ENCODE measurements at places on chromosomes 13 and 19. TPM values are rescaled to one million over a fixed set of nuclear protein-coding genes. Genes with fewer than 3 reads are reported as not detected.

DNA sequence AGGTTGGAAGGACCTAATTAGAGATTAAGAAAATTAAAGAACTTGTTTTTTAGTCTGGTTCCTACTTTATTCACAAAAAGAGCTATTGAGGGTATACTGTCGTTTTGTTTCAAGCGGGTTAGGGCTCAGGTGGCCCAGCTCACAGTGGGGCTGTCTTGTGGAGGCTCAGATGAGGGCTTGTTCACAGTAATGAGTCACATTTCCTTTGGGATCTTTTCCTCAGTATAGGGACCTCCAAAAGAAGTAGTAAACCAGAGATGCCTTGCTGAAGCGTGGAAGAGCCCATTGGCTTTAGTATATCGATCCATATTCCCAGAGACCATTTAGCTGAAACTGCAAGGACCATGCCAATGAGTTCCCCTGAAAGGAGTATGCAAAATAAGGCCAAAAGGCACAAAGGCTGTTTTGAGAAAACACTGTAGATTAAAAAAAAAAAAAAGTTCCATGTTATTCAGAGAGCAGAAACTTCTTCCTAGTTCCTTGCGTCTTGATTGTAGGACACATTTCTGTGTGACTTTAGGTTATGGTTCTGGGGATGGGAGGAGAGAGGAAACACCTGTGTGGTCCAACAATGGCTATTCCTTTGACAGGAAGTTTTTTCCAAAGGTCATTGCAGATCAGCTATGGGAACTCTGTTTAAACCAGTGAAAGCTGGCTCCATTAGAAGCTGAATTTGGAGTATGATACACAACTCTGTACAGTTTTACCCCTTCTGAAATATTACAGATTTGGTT is 32.8 kb upstream of the GPI start:
- H3K4me3 ChIP-seq, result no peak overlapping the region
- no peaks in the 10 kb centered on the region for H3K27me3 ChIP-seq
- peaks cover 47% of the 10 kb centered on the region for H3K36me3 ChIP-seq
- no peak for DNase-seq

GRCh38 chr19:41588497-41589209 is 12.7 kb downstream of the CEACAM21 start:
- no peaks in the 10 kb centered on the region for H3K4me1 ChIP-seq
- H3K4me3 ChIP-seq, result no peak overlapping the region
- H3K27me3 ChIP-seq, result no peaks in the 10 kb centered on the region
- H3K36me3 ChIP-seq, result no peaks in the 10 kb centered on the region

- no peaks in the 10 kb centered on the region for H3K36me3 ChIP-seq
- H3K27me3 ChIP-seq, result peaks cover 10% of the 10 kb centered on the region
- no peak overlapping the region for H3K27ac ChIP-seq
These were observed 15.5 kb upstream of the CYP4F2 start for GRCh38 chr19:15913384-15913783.

DNA sequence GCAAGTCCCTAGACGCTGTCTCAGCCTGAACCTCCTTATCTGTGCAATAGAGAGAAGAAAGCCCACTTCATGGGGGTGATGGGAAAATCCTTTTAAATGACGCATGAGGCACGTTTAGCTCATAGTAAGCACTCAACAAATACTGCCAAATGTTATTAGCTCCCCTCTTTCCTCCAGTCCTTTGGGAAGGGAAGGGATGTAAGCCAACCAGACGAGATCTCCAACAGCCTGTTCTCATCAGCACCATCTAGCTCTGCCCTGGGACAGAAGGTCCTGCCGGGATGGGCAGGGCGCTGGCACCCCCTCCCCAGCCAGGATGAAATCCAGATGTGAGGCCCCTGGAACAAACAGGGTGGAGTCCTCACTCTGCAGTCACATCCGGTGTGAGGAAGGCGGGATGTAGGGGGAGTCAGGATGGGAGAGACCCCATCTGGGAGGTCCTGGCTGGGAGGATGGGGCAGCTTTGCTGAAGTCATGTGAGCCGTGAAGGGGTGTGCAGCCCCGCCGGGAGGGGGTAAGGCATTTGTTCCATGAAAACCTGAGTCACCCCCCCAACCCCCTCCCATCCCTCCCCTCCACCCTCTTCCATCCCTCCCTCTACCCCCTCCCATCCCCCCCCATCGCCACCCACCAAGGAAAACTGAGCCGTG is 4.6 kb downstream of the S1PR2 start:
- peaks cover 11% of the 10 kb centered on the region for H3K36me3 ChIP-seq
- H3K4me1 ChIP-seq, result peaks cover 19% of the 10 kb centered on the region
- no peak overlapping the region for H3K4me3 ChIP-seq
- H3K27ac ChIP-seq, result no peak overlapping the region
- no peaks in the 10 kb centered on the region for H3K27me3 ChIP-seq

DNA sequence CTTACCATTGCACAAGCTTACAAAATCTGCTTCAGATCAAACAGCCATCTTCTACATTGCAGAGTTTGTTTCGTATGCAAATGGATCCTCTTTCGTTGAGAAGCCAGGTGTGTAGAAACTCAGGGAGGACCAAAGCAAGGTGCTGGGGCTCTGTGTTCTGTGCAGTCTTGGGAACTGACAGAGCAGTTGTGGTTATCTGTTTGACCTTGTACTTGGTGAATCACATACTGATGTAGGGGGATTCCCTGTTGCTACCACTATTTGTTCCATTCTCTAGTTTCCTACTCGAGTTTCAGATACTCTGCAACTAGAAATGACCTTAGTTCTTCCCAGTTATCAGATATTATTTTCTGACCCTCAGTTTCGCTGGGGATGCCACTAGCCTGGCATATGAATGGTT is 95.2 kb upstream of the CLDN10 start:
- no peak overlapping the region for H3K4me3 ChIP-seq
- no peaks in the 10 kb centered on the region for H3K4me1 ChIP-seq
- H3K27ac ChIP-seq, result no peak overlapping the region
- DNase-seq, result no peak
- H3K36me3 ChIP-seq, result no peaks in the 10 kb centered on the region

- H3K36me3 ChIP-seq, result peaks cover 40% of the 10 kb centered on the region
- peak within 1 kb of the TSS; percentile 100 for H3K27ac ChIP-seq
- peak; percentile 94 for DNase-seq
- no peaks in the 10 kb centered on the region for H3K27me3 ChIP-seq
These were observed at the start of the genes MED16 and RNU6-9 for GRCh38 chr19:892894-893689. Gene MED16 (minus strand): TSS chr19:893187. CDS start chr19:891131, 2,056 bp downstream. Gene RNU6-9 (plus strand): TSS chr19:893484.

- DNase-seq, result no peak
- H3K4me1 ChIP-seq, result no peaks in the 10 kb centered on the region
- no peaks in the 10 kb centered on the region for H3K36me3 ChIP-seq
- H3K4me3 ChIP-seq, result no peak overlapping the region
- H3K27me3 ChIP-seq, result no peaks in the 10 kb centered on the region
- no peak overlapping the region for H3K27ac ChIP-seq
These were observed 616.5 kb downstream of the GPC6 start for GRCh38 chr13:93843082-93843481.

DNA sequence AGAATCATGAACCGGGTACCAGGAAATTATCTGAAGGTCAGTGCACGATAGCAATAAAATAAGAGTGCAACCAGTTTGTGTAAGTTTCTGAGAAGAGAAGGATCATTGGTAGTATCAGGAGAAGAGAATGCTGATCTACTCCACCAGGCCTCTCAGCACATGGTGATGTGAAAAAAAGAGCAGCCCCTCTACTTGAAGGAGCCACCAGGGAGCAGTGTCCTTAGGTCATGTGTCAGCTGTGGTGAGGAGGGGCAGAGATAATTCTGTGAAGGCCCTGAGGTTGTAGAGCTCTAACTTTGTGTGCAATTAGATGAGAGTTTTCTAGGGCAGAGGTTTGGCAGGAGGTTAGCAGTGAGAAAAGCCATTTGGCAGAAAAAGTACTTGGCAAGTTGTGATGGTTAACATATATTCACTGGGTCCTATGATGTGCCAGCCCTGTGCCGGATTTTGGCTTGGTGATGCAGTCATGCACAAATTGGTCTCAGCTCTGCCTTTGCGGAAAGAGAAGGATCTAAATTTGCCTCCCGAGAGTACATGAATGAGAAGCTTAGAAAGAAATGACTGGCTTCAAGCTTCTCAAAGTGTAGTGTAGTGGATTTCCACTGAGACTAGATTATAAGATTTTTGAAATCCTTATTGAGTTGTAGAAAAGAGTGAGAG is 19.2 kb upstream of the ZC3H13 start:
- no peak overlapping the region for H3K4me3 ChIP-seq
- H3K27me3 ChIP-seq, result no peaks in the 10 kb centered on the region
- DNase-seq, result no peak
- H3K36me3 ChIP-seq, result no peaks in the 10 kb centered on the region

DNA sequence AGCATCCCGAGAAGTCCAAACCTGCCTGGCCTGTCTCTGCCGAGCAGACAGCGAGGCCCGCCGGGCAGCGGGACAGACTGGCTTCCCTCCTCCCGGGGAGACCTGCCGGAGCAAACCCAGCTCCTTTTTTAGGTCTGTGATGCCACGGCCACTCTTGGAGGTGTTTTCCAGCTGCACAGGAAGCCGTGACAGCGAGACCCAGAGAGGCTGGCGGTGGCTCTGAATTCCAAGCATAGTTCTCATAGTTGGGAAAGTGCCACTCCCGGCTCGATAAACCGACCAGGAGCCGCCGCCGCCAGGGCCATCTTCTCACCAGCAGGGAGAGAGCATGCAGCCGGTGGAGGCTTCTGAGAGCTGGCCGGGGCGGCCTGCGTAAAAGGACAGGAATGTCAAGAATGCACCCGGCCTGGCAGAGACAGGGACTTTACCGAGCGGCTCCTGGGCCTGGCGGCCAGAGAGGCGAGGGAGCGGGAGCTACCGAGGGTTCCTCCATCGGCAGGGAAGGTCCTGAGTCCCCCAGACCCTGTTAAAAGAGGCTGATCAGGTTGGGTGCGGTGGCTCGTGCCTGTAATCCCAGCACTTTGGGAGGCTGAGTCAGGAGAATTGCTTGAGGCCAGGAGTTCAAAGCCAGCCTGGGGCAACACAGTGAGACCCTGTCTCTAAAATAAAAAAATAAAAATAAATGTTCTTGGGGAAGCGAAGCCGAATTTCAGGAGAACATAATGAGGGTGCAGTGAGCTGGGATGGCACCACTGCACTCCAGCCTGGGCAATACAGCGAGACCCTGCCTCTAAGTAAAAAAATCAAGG is 64.9 kb downstream of the GADD45B start:
- H3K27me3 ChIP-seq, result no peaks in the 10 kb centered on the region

- H3K27me3 ChIP-seq, result no peaks in the 10 kb centered on the region
- no peaks in the 10 kb centered on the region for H3K36me3 ChIP-seq
- no peak for DNase-seq
- H3K4me3 ChIP-seq, result no peak overlapping the region
These were observed 53.4 kb upstream of the KLF12 start for GRCh38 chr13:74187564-74187963.

DNA sequence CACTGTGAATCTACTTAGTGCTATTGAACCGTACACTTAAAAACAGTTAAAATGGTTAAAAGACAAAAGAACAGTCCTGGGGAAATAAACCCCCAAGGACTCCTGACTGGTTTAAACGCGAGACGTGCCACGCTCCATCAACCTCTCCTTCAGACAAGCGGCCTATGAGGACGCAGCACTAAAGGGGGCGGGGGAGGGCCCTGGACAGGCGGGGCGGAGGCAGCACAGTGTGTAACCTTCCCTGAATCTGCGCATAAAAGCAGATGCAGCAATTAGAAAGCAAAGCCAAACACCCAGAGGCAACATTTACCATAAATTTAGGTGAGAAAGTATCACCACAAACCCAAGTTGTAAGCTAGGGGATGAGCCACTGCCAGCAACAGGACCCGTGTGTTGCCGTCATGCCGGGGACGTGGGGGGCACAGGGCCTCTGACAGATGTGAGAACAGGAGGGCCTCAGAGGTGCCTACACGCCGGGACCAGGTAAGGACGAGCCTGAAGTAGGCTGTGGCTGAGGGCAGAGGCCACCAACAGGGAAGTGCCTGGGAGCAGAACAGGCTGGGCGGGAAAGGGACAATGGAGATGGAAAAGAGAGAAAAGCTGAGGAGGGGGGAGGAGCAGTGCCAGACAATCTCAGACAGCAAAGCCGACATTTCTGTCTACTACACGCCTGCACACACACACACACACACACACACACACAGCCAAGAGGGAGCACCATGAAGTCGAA is 15.3 kb upstream of the ADPRHL1 start:
- DNase-seq, result no peak
- no peaks in the 10 kb centered on the region for H3K4me1 ChIP-seq
- no peak overlapping the region for H3K4me3 ChIP-seq

DNA sequence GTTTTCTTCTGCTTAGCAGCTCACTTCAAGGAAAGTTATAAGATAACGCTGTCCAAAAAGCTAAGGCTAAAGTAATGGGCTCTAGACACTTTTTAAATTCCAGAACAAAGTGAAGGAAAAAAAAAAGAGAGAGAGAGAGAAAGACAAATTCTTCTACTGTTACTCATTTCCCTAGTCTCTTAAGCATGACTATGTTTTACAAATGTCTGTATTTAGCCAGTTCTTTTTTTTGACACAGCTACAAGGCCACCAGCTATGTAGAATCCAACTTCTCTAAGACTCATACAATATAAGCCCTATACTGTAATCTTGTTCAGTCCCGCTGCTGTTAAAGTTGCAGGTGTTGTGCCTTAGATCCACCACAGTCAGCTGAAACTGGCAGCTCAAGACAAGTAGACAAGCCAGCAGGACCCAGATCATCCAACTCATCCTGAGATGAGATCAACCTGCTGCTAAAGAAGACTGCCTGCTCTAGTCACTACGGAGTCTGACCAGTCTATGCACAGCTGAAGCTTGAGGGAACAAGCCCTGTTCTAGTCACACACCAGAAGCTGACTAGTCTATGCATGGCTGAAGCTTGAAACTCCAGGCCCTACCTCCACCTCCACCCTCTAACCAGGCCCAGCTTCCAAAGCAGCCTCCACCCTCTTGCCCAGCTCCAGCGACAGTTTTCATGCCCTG is 10.3 kb upstream of the ZNF83 start:
- no peaks in the 10 kb centered on the region for H3K27me3 ChIP-seq
- H3K4me3 ChIP-seq, result no peak overlapping the region
- peaks cover 44% of the 10 kb centered on the region for H3K36me3 ChIP-seq
- H3K4me1 ChIP-seq, result no peaks in the 10 kb centered on the region

Gene RNF225
- 0.33 TPM for total RNA-seq

Gene ZNF573
- 4.7 TPM for total RNA-seq

Gene IFI30
- total RNA-seq, result 103 TPM

Gene FBXO27
- 8.9 TPM for total RNA-seq
